ENCODE measurements at places on chromosomes 16 and 17.

- no peak for DNase-seq
Observed at GRCh38 chr17:73991260-73991659, 212.2 kb upstream of the RPL38 start.

GRCh38 chr17:31357839-31358394 is 33.6 kb upstream of the RAB11FIP4 start:
- DNase-seq: no peak

GRCh38 chr17:47726796-47727703 is 6.0 kb upstream of the TBX21 start:
- DNase-seq: no peak

GRCh38 chr17:65041518-65041917 is 15.0 kb downstream of the GNA13 start:
- no peak for DNase-seq

DNA sequence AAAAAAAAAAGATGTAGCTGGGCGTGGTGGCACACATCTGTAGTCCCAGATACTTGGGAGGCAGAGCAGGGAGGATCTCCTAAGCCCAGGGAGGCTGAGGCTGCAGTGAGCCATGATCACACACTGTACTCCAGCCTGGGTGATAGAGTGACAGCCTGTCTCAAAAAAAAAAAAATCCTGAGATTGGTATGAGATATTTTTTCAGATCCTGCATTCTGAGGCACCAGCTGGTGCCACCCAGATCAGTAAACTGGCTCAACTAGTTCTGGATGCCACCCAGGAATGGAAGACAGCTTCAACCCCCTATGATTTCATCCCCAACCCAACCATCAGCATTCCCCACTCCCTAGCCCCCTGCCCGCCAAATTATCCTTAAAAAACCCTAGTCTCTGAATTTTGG is 7.1 kb upstream of the GJC1 start:
- DNase-seq: no peak

DNA sequence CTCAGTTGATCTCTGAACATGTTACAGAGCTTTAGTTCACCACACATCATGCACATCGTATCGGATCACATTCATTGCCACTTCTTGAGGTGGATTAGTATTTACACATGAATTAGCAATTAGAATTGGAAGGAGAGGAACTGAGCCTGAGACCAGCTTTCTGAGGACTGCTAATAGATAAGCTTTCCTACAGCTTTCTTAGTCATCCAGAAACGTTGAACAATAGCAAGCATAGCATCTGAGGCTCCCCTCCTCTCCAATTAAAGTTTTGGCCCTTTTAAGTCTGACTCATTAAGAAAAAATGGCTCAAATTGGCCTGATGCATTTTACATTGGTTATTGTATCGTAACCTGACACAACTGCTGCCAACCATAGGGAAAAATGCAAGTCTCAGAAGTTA is 1130.4 kb downstream of the CDH8 start:
- no peak for DNase-seq

GRCh38 chr16:3857189-3858043 is 23.1 kb downstream of the CREBBP start:
- DNase-seq: no peak

- DNase-seq: no peak
Observed at GRCh38 chr16:81392011-81392410, 52.6 kb upstream of the CMIP start.

- no peak for DNase-seq
Observed at GRCh38 chr17:81511554-81511803, 1.1 kb downstream of the ACTG1 start.

GRCh38 chr17:48729335-48730239 is 1.0 kb upstream of the HOXB13 start:
- DNase-seq: no peak

DNA sequence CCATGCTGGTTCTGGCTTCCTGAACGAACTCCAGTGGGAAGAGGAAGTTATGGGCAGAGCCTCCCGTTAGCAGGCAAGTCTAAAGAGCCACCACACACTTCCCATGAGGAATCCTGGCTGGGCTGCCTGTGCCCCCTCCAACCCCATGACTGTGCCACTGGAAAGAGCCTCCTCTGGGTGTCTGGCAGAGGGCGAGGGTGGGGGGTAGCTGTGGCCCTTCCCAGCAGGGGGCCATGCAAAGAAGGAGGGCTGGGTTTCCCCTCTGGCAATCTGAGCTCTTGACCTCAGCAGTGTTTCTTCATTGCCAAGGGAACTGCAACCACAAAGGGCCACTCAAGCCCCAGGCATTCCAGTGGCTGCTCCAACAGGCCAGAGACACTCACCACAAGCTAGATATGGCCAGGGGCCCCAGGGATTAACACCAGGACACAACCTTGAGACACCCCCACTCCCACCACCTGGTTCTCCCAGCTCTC is 1.7 kb upstream of the RRAD start:
- DNase-seq: no peak

DNA sequence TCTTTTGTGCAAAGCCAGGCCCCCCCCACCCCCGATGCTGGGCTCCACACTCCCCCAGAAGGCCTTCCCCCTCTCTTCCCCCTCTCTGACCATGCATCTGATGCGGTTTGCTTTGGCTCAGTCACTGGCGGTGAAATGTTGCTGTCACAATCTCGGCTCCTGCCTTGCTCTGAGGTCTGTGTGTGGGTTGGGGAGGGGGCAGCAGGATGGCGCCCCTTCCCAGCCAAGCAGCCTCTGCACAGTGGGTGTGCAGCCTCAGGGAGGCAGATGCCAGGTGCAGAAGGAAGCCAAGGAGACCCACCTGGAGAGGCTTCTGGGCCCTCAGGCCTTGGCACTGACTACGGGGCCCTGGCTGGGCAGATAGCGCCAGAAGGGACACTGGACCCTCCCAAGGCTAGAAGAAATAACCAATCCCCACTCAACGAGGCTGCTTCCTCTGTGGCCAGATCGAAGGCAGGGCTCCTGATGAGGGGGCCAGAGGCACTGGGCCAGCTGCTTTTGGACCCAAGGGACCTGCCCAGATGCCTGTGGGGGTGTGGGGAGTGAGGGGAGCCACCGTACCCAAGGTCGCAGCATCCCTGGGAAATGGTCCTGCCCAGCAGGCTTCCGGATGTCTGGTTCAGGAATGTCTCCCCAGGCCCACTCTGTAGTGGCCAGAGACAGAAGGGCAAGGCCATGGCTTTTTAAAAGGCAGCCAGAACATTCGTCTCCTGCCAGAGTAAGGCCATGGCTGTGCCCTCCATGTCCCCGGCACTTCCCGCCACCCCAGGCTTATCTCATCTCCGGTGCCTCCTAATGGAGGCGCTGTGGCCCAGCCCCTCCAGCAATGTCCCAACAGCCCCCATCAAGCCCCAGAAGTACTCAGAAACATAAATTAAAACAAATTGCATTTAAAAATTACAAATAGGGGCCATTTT is 43.4 kb upstream of the SLC38A10 start:
- no peak for DNase-seq

- no peak for DNase-seq
Observed at GRCh38 chr17:28372203-28372944, 880 bp downstream of the SARM1 start.

DNA sequence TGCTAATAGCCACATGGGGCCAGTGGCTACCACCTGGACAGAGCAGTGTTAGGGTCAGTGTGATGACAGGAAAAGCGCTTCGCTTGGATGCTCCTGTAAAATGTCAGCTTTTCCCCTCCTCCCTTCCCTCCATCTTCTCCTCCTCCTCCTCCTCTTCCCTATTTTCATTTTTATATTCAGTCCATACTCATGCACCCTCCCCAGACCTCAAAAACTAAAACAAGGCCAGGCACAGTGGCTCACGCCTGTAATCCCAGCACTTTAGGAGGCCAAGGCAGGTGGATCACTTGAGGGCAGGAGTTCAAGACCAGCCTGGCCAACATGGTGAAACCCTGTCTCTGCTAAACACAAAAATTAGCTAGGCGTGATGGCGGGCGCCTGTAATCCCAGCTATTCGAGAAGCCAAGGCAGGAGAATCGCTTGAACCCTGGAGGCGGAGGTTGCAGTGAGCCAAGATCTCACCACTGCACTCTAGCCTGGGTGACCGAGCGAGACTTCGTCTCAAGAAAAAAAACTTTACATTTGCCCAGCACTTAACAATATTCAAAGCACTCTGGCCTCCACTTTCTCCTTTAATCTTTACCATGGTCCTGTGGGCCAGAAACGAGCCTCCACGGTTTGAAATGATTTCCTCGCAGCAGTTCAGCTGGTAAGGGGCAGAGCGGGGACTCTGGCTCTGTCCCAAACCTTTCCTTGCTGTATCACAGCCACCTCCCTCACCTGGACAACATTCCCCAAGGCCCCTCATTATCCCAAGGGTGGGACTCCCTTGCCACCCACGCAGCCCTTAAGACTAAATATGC is 21.8 kb downstream of the ANKRD40 start:
- no peak for DNase-seq

- no peak for DNase-seq
Observed at GRCh38 chr17:61764846-61765245, 98.5 kb downstream of the BRIP1 start.

GRCh38 chr17:8345052-8345690 is 5.5 kb downstream of the ODF4 start:
- no peak for DNase-seq

- DNase-seq: no peak
Observed at GRCh38 chr16:3087243-3088235, 11.6 kb downstream of the ZSCAN10 start.

DNA sequence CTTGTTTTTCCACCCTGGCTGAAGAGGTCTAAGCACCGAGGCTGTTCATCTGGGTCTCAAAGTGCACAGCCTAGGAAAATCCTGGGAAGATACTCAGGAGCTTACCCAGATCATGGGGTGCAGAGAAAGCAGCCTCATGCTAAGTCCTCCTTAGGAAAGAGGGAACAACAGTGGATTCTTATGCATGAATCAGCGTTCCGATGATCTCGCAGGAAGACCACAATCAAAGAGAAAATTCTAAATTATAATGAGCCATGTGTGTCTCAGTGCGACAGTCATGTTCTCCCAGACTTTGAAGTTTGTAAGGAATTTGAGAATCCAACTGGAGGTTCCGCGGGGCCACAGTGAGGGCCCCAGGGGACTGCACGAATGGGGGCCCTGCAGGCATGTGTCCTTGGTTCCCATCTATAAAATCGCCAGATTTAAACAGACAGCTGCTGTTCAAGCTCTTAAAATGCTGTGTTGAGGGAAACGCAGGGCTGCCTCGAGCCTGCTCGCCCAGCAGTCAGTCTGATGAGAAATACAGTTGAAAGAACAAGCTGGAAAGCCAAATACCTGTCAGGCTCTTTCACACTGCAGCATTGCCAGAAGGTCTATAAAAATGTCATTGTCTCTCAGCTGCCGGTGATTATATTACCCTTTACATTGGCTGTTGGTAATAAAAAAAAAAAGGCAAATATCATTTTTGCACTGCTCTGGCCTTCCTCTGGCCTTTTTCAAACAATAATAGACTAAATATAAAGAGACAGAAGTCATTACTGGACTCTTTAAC is 152.1 kb downstream of the PMP22 start:
- no peak for DNase-seq

DNA sequence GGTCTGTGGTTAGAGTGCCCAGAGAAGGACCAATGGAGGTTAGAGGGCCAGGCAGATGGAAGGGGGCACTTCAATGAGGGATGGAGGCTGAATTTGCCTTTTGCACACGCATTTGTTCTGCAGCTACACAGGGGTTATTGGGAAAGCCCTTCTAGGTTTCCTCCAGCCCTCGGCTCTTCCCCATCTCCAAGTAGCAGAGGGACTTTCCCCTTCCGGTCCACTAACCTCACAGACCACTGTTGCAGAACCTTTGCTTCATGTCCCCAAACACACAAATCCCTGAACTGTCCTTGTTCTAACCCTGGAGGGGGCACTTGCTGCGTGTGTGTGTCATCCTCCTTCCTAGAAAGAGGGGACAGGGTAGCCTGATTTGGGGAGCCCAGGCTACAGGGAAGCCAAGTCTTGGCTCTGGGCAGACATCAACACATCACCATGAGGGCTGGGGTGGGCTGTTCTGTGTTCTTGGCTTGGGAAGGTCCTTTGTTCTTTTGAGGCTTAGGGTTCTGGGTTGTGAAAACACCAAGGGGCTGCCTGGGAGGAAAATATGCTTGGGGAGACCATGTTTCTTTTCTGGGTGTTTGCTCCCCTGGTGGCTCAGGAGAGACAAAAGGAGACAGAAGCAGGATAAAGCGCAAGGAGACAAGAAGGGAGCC is 7.3 kb upstream of the NR1D1 start:
- DNase-seq: no peak

DNA sequence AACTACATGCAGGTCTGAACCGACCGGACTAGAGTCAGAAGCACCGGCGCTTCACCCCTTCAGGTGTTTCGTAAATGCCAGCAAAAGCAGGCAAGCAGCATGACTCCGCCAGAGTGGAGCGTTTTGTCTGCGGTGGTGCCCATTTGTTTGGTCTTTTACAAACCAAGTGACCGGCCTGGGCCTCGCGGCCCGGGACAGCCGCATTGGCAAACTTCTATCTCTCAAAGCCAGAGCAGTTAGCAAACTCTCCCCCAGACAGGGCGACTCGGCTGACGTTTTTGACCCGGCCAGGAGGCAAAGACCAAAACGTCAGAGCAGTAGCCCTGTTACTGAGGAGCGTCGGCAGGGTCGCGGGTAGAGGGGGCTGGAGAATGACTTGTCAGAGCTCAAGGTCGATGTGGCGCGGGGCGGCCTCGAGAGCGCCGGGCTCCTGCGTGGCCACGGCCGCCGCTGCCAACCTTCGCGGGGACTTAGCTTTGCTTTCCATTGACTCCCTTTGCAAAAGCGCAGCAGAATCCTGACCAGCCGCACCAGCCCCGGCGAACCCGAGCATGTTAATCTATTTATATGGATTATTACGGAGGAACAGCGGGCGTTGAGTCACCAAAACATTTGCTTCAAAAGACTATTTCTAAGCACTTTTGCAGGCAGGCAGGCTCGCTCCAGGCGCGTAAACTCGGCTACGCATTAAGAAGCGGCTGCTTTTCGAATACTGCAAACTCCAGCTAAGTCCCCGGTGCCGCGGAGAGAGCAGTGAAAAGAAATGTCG is 763 bp upstream of the SOX9 start:
- no peak for DNase-seq

DNA sequence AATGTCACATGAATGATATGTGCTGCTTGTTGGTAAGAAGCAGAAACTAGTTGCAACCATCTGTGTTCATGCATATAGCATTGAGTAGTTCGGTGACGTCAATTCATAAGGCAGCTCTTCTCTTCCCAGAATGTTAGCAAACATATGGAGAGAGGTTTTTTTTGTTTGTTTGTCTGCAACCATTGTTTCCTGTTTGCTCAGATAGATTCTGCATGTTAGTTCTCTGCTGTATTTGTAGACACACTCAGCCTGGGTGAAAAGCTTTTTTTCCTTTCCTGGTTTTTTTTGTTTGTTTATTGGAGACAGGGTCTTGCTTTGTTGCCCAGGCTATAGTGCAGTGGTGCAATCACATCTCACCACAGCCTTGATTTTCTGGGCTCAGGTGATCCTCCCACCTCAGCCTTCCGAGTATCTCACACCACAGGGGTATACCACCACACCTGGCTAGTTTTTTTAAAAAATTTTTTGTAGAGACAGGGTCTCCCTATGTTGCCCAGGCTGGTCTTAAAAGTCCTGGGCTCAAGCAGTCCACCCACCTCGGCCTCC is 16.7 kb downstream of the WSB1 start:
- DNase-seq: no peak

- DNase-seq: peak; percentile 22
Observed at GRCh38 chr16:19502395-19503131, 19.3 kb downstream of the GDE1 start.

All from amniotic stem cell (primary cell).